Cardiac muscle cell (in vitro differentiated cells and primary cell): ENCODE measurements at places on chromosomes 16 and 17. TPM values are rescaled to one million over a fixed set of nuclear protein-coding genes. Genes with fewer than 3 reads are reported as not detected.

- DNase-seq, result no peak
Measured at GRCh38 chr16:10599626-10600025, 19.2 kb upstream of the EMP2 start.

AURKB gene
- total RNA-seq, result 15.1 and 77.7 TPM in 2 replicates

GRCh38 chr16:77584205-77584859 lies 138.0 kb upstream of the NUDT7 start:
- DNase-seq, result peak; percentile 83

DNA sequence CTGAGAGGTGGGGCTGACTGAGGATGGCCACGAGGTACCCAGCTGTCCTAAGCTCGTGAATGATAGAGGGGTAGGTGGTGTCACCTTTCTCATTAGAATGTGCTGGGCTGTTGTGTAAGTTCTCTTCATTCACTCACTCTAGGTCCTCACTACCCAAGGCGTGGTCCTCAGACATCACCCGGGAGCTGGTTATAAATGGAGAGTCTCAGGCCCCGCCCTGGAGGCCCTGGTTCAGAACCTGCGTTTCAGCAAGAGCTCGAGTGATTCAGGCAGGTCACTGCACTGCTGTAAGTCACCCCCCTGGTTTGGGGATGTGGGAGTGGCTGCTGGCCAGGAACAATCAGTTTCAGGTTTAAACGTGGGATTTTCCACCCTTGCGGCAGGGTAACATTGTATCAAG lies 139.8 kb downstream of the FOXL1 start:
- DNase-seq, result no peak
